ENCODE measurements at places on chromosomes 1 and 21. TPM values are rescaled to one million over a fixed set of nuclear protein-coding genes. Genes with fewer than 3 reads are reported as not detected.

The MCM3AP gene
- 69.9 TPM for total RNA-seq

The NASP gene
- 63.2 TPM for total RNA-seq

The TMCO4 gene
- total RNA-seq, result 21.8 TPM

The MTARC2 gene
- 5.9 TPM for total RNA-seq

The ERG gene
- 8.8 TPM for total RNA-seq

The SPOCD1 gene
- 0.38 TPM for total RNA-seq

The C8A gene
- total RNA-seq, result not detected

The ACTN2 gene
- not detected for total RNA-seq

- DNase-seq, result no peak
Observed at GRCh38 chr1:200384818-200385390, 24.9 kb downstream of the ZNF281 start.

DNA sequence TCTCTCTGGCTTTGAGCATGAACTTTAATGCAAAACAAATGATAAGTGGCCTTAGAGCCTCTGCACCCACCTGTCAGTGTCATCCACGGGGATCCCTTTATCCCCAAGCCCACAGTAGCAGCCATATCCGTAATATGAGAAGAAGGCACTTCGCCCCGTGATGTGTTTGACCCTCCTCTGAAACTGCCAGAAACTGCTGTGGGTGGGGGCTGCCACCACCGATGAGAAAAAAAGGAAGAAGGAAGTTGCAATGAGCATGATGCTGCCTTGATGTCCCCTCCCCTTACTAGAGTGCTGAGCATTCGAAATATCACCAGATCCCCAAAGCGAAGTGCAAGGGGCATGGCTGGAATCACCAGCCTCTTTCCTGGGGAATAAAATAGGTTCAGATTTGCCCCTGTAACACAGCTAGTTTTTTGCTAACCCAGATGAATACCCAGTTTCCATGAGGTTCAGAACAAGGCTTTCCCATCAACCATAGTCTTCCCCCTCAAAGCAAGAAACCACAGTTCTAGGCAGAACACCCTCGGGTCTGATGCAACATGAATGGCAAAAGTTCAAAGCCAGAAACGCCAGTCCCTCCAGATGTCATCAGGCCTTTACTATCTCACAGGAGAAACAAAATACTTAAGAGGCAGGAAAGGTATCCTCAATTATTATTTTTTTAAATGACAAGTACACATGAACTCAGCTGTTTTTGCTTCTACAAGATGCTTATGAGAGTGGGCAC is 10.8 kb upstream of the UBXN10 start:
- no peak for DNase-seq

DNA sequence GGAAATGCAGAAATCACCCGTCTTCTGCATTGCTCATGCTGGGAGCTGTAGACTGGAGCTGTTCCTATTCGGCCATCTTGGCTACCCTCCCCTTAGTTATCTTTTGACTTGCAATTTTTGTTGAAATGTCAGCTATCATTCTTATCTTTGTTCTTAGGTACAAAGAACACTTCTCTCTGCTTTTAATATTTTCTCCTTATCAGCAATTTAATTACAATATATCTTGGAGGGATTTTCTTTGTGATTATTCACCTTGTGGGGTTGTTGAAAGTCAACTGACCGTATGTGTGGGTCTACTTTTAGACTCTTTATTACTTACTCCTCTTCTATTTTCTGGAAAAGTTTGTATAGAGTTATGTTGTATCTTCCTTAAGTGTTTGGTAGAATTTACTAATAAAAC is 43.1 kb upstream of the PKP1 start:
- DNase-seq, result no peak

DNA sequence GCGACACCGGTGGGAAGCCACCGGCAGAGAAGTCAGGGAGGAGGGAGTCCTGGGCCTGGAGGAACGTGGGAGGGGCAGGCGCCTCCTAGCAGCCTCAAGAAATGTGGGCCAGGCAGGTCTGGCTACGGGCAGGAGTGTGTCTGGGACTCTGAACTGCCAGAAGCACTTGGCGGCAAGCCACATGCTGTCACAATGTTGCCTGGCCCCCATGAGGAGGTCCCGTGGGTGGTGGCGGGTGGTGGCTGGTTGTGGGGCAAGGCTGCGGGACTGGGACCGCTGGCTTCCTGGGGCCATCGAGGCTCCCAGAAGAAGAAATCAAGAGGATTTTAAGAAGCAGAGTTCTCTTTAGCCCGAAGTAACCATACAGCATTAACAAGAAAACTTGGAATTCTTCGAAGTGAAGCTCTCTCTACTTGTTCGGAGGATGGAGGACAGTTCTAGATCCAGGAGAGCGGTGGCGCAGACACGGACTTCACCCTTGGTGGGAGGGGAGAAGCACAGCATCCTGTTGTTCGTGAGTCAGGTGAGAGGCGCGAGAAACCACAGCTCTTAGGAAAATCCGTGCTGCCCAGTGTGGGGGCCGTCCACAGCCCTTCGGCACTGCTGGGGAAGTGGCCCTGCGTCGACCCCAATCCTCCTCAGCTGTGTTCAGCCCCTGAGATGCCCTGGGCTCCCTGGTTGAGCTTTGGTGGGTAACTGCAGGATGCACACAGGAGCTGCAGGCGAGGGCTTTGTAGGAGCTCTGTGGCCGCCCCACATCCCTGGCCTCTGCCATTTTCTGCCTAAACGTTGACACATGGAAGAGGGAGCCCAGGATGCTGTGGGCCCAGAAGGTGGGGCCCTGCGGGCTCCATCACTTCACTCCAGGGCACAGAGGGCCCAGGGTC is 12.4 kb downstream of the SKI start:
- no peak for DNase-seq

- no peak for DNase-seq
Observed at GRCh38 chr1:55214934-55215193, 300 bp downstream of the USP24 start.

DNA sequence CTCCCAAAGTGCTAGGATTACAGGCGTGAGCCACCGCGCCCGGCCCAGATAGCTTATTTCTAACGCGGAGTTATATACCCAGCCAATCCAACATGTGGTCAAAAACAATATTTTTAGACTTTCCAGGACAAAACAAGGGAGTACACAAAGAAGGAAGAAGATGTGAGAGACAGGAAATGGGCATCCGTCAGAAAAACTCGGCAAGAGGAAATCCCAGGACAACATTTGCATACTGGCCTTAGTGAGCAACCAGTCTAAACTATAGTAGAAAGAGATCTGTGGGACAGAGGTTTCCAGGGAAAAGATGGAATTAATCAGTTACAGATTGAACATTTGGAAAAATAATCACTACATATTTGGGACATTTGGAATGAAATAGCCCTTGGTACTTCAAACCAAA is 11.4 kb downstream of the ARMH1 start:
- DNase-seq, result no peak

DNA sequence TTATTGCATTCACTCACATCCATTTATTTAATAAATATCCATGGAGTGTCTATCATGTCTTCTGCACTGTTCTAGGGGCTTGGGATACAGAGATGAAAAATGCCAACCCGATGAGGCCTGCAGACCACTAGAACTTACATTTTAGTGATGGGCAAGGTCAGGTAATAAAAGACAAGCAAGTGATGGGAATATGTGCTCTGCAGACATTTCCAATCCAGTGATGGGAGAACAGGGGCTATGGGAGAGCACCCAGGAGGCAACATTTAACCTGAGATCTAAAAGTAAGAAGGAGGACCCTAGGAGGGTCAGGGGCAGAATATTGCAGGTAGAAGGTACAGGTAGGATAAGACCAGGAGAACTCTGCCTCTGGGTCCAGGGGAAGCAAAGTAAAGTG is 53.1 kb downstream of the ETS2 start:
- no peak for DNase-seq

DNA sequence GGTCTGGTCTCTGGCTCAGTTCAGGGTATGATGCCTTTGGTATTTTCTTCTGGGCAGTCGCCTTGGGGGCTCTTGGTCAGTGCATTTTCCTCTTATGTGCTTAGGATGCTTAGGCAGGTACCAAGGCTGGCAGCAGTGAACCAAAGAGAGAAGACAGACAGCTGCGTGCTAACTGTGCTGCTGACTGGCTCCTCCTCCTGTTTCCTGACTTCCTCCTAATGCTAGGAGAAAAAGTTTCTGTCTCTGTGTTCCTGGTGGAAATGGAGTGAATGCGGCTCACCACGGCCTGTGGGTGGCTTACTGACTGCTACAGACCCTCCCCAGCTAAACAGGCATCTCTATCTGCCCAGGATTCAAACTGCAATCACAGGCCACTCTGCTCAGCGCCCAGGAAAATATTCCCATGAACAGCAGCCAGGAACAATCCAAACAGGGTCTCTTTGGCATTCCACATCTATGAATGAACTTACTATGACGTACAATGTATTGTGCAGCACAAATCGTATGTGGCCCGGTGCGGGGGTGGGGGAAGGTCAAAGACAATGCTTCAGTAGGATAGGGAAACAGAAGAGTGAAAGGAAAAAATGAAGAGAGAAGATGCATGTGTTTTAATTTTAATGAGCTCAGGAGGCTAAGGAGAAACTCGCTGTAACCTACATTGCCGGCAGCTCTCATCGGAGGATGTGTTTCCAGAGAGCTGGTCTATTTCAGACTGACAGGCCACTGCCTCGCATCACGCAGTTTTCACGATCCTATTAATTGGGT is 2.8 kb downstream of the ABCG1 start:
- no peak for DNase-seq

GRCh38 chr1:89624314-89624713 is 8.6 kb upstream of the LRRC8C start:
- no peak for DNase-seq

DNA sequence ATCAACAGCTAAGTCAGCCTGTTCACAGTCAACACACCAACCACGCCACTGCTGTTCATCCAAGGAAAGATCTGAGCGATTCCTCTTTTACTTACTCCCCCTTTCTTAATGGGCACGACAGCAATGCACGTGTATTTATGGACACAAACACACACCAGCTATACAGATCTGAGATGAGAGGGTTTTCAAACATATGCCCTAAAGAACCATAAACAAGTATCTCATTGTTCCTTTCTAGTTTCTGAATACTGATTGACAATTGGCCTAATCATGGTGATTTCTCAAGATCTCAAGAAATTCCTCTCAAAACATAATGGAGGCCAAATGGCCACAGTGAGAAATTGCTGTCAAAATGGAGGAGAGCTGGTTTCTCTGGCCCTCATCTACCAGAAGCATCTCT is 18.0 kb downstream of the TOR3A start:
- DNase-seq, result no peak

DNA sequence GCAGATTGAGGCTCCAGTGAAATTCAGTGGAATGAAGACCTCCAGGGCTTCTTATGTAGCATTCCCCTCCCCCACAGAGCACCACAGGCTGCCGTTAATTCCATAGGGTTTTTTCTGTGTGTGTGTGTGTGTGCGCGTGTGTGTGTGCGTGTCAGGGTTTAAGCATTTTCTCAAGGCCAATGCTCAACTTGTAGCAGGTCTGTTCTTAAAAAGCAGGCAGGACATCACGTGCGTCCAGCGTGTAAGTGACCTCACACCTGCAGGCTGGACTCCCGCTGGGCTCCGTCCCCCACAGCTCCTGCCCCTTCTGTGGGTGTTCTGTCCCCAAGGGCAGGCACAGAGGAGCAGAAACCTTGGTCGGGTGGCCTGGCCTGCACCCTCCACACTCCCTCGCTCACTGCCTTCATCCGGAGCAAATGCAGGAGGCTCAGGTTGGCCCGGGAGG is 5.3 kb downstream of the PRDM16 start:
- DNase-seq, result no peak

GRCh38 chr1:185363205-185363604 is 46.2 kb upstream of the IVNS1ABP start:
- DNase-seq, result no peak

DNA sequence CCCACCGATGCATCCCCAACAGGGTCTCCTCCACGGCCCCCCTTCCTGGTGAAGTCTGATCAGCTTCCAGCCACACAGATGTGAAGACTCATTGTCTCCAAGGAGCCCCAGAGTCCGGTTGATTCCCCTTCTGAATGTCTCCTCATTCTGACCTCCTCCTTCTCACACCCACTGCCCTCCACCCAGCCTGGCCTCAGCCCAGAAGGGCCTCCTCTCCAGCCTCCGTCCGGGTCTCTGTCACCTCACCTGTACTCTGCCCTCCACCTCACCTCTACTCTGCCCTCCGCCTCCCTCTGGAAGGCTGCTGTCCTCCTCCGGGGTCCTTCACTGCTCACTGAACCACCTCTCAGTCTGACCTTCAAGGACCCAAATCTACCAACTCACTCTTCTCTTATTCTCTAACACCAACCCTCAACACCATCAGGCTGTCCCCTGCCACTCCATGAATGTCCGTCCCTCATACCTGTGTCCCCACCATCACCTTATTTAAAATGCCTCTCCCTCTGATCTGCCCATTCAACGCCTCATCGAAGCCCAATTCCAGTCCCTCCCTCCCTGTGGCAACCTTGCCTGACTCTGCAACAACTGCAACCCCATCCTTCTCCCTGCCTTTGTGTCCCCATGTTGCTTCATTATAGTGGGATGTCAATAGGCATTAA is 201.2 kb downstream of the TOMM20 start:
- no peak for DNase-seq

- DNase-seq, result no peak
Observed at GRCh38 chr1:75276385-75276784, 142.2 kb downstream of the LHX8 start.

- no peak for DNase-seq
Observed at GRCh38 chr21:34793471-34793870, 124.7 kb downstream of the CLIC6 start.

- no peak for DNase-seq
Observed at GRCh38 chr1:51516649-51517158, 2.4 kb downstream of the EPS15 start.

DNA sequence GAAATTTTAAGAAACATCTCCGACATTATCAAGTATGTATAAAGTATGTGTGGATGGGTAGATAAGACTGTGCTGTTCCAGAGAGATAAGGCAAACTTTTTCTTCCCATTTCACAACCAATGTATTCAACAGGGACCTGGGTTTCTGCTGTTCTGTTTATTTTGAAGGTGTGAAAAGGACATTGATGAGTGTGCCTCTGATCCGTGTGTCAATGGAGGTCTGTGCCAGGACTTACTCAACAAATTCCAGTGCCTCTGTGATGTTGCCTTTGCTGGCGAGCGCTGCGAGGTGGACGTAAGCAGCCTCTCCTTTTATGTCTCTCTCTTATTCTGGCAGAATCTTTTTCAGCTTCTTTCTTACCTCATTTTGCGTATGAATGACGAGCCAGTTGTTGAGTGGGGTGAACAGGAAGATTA is 174.0 kb downstream of the CRB1 start:
- DNase-seq, result no peak

- DNase-seq, result no peak
Observed at GRCh38 chr1:200710166-200710565, 28.5 kb upstream of the CAMSAP2 start.
